ENCODE measurements at places on chromosomes 5 and 9.
A peak's percentile ranks its signal among the peaks of the same experiment; 100 is the strongest.

DNA sequence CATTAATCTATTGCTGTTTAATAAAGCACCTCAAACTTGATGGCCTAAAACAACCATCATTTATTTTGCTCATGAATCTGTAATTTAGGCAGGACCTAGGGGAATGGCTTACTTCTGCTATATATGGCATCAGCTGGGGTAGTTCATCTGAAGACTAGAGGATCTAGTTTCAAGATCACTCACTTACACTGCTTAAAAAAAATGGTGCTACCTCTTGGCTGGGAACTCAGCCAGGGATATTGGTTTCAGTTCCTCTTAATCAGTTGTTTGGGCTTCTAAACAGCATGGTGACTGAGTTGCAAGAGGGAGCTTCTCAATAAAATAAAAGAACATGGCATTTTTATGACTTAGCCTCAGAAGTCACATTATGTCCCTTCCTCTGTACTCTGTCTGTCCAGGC, 142.0 kb downstream of the FAM114A2 start:
- DNase-seq = peak; percentile 50

DNA sequence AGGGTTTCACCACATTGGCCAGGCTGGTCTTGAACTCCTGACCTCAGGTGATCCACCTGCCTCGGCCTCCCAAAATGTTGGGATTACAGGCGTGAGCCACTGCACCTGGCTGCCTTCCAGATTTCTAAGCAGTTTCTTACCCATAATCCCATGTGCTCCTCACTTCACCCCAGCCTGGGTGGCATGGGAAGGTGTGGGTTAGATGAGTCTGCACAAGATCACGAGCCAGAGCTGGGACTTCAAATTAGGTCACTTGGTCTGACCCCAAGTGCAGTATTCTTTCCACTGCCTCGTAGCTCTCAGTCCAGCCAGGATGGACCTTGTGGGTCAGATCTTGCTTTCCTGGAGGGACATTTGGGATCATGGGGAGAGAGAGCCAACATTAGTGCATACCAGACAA, 37.5 kb upstream of the STRBP start:
- DNase-seq = no peak

- DNase-seq = no peak
These were observed 415.2 kb downstream of the DNAH5 start for GRCh38 chr5:13529300-13529699.

DNA sequence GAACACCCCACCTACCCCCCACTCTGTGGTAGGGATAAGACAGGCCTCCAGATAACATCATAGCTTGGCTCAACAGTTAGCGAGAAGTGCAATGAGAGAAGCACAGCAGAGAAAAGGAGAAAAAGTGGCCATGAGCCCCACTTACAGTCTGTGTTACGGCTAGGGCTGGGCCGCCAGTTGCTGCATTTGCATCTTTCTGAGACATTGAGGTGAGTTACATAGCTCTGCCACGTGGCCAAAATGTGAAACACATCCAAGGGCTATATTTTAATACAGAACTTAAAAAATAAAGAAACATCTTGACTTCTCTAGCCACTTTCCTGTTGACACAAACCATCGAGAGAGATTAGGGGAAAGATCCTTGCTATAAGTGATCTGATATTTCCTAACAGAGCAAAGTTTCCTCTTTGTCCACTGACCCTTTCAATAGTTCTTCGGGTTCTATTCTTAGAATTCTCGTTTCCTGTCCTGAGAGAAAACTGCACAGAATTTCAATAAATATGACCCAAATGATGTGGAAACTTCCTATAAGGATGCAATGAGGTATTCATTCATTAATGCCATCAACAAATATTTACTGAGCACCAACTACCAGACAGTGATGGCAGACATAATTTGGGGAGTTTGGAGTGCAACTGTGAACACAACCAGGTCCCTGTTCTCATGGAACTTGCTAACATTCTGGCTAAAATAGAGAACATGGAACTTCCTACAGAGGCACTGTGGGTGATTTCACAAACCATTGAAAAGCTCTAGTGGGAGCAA, 3.2 kb upstream of the TLE4 start:
- no peak for DNase-seq

DNA sequence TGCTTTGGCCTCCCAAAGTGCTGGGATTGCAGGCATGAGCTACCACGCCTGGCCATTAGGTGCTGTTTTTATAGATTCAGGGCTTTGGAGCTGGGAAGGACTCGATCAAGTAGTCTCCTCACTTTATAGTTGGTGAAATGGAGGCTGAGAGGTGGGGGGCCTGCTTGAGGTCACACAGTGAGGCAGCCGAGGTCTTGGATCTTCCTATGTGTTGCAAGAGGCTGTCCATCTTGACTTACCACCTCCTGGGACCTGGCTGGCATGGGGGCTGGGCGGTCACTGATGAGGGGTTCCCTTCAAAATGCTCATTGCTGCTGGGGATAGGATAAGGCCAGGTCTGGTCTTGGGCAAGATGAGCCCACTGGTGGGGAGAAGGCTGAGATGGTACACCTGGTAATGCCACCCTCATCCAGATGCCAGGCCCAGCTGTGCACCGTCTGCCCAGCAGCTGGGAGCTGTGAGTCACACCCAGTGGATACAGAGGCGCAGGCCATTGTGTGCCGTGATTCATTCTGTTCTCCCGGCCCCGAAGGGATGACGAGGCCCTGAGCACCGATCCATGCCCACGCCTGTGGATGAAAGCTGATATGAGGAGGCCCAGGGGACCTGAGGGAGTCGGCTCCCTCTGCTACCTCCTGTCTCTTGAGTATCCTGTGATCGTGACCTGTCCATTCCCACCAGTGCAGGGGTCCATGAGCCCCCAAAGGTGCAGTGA, 10.5 kb upstream of the NDST1 start:
- DNase-seq = no peak

DNA sequence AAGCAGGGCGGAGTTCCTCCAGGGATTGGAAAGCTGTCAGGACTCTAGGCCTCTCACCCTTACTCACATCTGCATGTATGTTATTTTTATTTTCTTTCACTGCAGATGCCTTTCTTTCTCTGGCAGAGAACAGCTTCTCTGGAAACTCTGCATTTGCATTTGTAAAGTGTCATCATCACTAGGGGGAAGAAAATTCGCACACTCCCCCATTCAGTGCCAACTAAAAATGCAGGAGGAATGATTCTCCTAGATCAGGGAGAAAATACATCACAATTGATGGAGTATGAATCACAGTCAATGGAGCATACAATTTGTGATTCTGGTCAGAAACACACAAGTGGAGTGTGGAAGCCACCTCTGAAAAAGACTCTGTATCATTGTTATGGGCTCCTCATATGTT, 351.4 kb upstream of the FTMT start:
- DNase-seq = no peak

DNA sequence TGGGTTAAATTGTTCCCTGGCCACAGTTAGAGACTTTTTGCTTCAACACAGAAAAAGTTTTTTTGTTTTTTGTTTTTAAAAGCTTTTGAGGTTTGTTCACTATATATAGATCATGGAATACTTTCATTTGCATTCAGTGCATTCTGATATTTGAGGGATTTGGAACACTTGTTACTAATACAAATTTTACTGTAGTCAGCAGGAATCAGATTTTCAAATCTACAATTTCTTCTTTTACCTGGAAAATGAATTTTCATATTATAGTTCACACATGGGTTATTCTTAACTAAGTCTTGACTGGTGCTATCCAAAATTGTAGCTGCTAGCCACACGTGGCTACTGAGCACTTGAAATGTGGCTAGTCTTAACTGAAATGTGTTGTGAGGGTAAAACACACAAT, 142.0 kb downstream of the RMI1 start:
- no peak for DNase-seq

DNA sequence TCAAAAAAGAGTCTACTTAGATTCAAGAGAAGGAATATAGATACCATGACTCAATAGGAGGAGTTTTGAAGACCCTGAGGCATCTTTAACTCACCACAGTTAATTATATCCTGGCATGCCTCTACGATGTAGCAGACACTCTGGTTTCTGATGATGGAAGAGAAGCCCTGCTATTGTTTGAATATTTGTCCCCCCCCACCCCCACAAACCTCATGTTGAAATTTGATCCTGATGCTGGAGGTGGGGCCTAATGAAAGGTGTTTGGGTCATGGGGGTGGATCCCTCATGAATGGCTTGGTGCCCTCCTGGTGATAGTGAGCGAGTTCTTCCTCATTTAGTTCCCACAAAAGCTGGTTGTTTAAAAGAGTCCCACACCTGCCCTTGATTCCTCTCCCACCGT, 147.9 kb upstream of the TBCA start:
- no peak for DNase-seq

DNA sequence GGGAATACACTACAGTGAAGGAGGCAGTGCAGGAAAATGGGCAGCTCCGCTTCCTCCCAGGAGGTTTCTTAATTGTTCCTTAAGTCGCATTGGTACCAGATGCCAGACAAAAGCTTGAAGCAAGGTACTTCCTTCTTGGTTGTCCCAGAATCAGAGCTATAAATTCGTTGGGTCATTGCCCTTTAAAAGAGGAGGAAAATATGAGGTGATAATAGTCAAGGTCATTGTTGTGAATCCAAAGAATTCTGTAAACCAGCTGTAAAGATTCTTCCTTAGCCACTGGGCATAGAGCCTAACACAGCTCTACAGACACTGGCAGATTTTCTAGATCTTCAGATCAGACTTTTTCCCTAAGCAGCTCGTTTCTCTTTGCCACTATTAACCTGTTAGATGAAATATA, 444.1 kb upstream of the TLE4 start:
- no peak for DNase-seq

DNA sequence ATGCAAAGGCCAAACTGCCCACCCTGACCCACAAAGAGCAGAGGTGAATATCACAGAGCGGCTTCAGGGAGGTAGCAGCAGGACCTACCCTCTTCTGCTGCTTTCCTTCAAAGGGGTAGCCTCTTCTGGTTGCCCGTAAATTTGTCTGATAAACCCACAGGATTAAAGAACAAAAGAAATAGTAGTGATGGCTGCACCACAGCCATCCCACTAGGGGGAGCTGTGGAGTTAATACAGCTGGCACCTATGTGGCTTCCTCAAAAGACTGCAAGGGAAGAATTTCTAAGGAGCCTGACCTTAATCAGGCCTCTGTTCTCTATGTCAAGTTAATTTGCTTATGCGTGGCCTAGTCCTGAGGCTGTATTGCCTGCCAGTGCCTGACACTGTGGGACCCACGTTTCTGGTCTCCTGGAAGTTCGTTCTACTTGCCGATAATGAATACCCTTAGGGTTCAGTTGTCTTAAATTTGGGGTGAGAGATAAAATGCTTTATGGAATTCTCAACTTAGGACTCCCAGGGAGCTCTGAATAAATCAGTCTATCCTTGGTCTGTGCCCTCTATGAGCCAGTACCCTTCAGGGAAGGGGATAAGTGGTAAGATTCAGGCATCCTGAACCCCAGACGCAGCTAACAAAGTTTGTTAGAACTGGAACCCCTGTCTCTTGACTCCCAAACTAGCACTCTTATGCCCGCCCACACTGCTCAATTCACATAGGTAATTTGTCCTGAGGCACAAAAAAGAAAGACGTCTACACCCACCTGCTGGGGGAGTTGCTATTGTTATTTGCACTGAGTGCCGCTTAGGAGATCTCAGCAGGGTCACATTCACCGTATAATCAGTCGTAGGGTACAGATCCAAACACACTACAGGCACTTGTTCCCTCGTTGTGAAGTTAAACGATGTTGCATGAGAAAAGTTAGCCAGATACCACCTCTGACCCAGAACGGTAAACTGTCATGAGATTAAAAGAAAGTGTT, 77.1 kb downstream of the SUSD1 start:
- peak; percentile 68 for DNase-seq

- DNase-seq = no peak
These were observed 164.3 kb downstream of the DOCK2 start for GRCh38 chr5:169801324-169801777.

GRCh38 chr9:78985084-78985738, 586.6 kb upstream of the TLE4 start:
- no peak for DNase-seq

DNA sequence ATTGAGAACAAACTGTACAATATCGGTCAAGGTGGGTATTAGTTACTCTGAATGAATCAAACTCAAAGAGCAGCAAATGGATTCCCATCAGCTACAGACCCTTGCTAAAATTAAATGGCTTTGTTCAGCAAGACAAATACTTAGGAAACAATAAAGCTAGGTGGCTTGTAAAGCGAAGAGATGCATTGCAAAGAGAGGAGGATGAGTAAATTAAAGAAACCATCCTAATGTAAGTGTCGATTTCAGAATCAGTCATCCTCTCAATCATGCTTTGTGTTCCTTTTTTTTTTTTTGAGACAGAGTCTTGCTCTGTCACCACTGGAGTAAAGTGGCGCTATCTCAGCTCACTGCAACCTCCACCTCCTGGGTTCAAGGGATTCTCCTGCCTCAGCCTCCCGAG, 359.2 kb upstream of the ZNF462 start:
- no peak for DNase-seq

GRCh38 chr9:5425006-5425628, 12.6 kb downstream of the PLGRKT start:
- DNase-seq = peak; percentile 5

DNA sequence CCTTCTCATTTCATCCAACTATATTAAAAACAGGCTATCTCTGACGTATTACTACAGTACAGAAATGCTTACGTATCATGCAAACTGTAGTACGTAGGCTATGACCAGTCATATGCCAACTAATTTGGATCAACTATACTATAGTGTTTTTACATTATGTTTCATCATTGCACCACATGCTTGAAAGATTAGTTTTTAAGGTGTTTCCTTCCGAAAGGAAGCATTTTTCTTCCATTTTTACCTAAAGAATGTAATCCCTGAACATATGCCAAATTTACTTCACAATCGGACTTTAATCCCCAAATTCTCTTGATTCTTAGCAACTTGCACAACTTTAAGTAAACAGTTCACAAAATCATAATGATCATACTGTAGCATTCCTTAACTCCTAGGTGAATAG, 153.9 kb downstream of the BNC2 start:
- no peak for DNase-seq

DNA sequence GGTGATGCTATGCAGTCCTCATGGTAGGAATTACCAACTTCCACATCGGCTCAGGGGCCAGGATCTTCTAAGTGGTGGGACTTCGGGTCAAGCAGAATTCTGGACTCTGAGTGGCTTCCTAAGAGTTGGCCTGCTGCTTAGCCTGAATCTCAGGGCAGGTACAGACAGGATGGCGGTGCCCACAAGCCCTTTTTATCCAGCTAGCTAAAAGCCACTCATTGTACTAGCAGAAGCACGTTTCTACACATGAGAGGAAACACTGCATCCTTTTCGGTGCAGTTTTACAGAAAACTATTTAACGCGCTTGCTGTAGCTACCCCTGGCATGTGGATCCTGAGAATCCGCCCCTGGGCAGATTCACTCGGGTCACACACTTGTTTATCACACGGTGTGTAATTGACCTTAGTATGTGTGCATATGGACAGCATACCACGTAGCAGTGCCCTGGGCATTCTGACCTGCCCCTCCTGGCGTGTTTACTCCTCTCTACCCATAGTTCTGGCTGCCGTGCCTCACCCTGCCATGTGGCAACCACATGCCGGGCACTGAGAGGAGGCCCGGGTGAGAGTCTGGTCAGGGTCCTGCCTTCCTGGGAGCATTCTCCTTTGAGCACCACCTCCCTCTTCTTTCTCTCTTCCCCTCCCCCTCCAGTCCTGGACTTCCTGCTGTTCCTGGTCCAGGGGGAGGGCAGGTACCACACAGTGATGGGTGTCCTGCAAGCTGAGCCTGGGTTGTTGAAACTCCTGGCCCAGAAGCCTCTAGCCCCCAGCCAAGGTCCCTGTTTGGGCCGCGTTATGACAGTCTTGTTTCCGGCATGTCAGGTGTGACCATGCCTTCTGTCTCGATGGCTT, 65.9 kb downstream of the DAB2IP start:
- DNase-seq = no peak

Measured in NCI-H1694 treated with DMSO at 0.1 percent for 48 hours (cell line).